ENCODE measurements at places on chromosomes 5 and 9.

DNA sequence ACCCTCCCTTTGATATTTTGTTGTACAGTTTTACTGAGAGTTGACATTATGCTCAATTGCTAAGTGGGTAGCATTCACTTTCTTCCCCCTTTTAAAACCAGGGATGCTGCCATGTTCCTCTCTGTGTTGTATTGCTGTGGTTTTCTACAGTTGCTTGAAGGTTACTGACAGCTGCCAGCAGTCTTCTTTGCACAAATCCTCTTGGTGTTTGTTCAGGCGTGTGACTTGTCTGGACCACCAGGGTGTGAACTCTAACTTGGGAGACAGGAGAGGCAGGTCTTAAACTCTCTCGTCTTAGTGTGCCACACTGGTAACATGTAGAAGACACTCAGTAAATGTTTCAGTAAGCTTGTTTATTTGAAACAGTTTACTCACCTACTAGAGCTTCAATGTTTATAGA is 25.1 kb downstream of the SLC44A1 start:
- no peaks in the 10 kb centered on the region for H3K36me3 ChIP-seq
- no peaks in the 10 kb centered on the region for H3K4me1 ChIP-seq
- H3K27me3 ChIP-seq: no peaks in the 10 kb centered on the region
- H3K27ac ChIP-seq: no peak overlapping the region
- no peak overlapping the region for H3K4me3 ChIP-seq

DNA sequence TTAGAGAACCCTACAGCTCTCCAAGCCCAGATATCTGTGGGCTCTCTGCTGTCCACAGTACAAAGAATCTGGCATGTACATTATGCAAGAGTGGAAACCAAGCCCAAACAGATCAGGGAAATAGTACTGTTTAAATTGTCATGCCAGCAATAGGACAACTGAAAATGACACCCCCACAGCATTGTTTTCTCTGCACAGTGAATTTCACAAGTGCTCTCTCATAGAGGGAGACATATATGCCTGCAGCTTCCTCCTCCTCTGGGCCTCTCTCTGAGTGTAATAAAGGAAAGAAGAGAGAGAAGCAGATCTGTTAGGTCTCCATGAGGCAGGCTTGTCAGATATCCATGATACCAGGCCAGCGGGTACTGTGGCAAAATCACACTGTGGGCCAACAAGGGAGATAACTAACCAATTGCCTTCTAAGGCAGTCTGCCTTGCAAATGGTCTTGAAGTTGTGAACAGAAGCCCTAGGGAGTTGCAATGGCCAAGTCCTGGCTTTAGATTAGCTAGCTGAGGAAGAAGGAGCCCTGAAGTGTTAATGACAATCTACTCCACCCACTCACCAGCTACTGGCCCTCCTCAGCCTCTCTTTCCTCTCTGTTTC is 54.4 kb upstream of the JMY start:
- no peaks in the 10 kb centered on the region for H3K36me3 ChIP-seq
- no peak for DNase-seq
- H3K4me3 ChIP-seq: no peak overlapping the region
- H3K27me3 ChIP-seq: no peaks in the 10 kb centered on the region

GRCh38 chr5:142057697-142058056 is 44.9 kb upstream of the GNPDA1 start:
- DNase-seq: no peak
- no peaks in the 10 kb centered on the region for H3K27me3 ChIP-seq
- H3K4me1 ChIP-seq: no peaks in the 10 kb centered on the region
- H3K4me3 ChIP-seq: no peak overlapping the region
- H3K36me3 ChIP-seq: no peaks in the 10 kb centered on the region

GRCh38 chr5:115949096-115949495 is 13.2 kb upstream of the LVRN start:
- DNase-seq: no peak
- no peaks in the 10 kb centered on the region for H3K27me3 ChIP-seq
- H3K36me3 ChIP-seq: no peaks in the 10 kb centered on the region
- H3K4me1 ChIP-seq: no peaks in the 10 kb centered on the region
- H3K27ac ChIP-seq: no peak overlapping the region

- peaks cover 29% of the 10 kb centered on the region for H3K4me1 ChIP-seq
- no peak for DNase-seq
- no peak overlapping the region for H3K4me3 ChIP-seq
- H3K27me3 ChIP-seq: no peaks in the 10 kb centered on the region
- H3K36me3 ChIP-seq: no peaks in the 10 kb centered on the region
- H3K27ac ChIP-seq: no peak overlapping the region
These were observed 62.1 kb downstream of the RXRA start for GRCh38 chr9:134388289-134388808.

- no peak overlapping the region for H3K27ac ChIP-seq
- H3K27me3 ChIP-seq: peaks cover 11% of the 10 kb centered on the region
- H3K4me3 ChIP-seq: no peak overlapping the region
- H3K36me3 ChIP-seq: no peaks in the 10 kb centered on the region
These were observed 1.9 kb upstream of the NKD2 start for GRCh38 chr5:1006656-1007071.

DNA sequence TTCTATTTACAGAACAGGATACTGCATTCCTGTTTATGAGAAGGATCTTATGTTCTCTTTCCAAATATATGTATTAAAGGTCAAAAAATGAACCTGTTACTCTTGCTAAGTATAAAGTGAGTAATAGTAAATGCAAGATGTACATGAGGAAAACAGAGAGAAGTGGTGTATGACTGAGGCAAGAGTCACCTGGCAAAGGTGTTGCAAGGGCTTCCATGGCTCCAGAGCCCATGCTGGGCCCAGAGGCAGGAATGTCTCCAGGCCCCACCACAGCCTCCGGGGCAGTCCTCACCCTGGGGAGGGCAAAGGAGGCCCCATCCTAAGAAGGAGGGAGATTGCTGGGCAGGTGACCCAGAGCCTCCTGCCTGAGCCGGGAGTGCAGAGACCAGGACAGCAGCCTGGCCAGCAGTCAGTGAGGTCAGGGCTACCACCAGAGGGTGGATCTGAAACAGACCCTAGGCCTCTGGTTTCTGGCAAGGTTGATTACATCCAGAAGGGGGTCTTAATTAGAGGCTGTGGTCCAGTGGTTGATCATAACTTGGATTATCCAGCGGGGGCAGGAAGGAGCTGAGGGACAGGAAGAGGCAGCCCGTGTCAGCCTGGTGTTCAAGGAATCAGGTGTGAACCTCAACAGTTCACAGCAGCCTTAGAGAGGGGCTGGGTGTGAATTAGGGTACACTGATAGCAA is 57.3 kb upstream of the CPLX2 start:
- H3K27ac ChIP-seq: no peak overlapping the region
- DNase-seq: no peak
- no peaks in the 10 kb centered on the region for H3K4me1 ChIP-seq
- H3K36me3 ChIP-seq: no peaks in the 10 kb centered on the region
- no peaks in the 10 kb centered on the region for H3K27me3 ChIP-seq
- no peak overlapping the region for H3K4me3 ChIP-seq

DNA sequence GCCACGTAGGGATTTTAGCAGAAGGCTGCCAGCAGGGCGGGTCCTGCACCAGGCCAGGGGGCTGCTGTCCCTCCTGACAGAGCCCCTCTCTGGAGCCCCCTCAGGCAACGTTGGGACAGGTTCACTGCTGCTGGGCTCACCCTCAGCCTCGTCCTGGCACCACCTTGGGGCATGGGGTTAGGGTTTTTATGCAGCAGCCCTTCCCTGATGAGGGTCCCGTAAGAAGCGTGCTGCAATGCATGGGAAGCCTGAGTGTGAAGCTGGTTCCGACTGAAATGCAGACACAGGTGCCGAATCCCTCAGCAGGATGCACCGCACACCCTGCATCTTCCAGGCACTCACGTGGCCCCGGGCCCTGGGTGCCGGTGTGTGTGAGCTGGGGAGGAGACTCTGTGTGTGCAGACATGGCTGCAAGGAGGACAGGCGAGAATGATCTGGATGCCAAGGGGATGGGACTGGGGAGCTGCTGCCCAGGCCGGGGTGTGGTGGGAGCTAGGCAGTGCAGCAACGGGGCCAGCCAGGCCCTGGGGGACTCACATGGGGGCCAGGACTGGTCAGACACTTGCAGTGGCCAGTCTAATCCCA is 27.1 kb downstream of the ZDHHC11B start:
- no peak for DNase-seq
- H3K4me1 ChIP-seq: no peaks in the 10 kb centered on the region
- H3K4me3 ChIP-seq: no peak overlapping the region
- H3K27ac ChIP-seq: no peak overlapping the region

DNA sequence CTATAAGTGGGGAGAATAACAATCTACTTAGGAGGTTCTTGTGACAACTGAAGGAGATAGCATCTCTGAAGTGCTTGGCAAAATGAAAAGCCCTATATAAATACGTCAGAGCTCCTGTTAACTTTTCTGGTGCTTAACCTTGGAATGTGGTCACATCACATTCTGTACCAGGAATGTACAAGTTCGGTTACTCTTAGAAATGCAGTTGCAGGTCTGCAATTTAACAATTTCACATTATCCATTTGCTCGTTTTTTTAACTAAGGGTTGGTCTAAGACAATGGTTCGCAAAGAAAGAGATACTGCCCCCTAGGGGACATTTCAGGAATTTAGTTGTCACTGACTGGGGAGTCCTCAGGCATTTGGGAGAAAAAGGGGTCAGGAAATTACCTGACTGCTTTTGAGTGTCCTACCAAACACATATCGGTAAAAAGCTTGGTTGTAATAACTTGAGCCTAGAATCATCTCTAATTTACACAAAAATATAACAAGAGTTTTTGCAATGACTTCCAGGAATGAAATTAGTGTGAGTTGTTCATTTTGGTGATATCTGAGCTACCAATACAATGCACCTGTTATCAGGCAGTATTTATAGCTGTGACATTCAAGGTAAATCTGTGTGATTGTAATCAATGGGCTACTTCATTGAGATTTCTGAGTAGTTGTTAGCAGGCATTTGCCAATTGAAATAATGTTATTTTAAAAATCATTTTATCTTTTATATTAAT is 5.4 kb upstream of the HBEGF start:
- H3K27ac ChIP-seq: no peak overlapping the region
- peaks cover 6% of the 10 kb centered on the region for H3K4me1 ChIP-seq
- DNase-seq: no peak

DNA sequence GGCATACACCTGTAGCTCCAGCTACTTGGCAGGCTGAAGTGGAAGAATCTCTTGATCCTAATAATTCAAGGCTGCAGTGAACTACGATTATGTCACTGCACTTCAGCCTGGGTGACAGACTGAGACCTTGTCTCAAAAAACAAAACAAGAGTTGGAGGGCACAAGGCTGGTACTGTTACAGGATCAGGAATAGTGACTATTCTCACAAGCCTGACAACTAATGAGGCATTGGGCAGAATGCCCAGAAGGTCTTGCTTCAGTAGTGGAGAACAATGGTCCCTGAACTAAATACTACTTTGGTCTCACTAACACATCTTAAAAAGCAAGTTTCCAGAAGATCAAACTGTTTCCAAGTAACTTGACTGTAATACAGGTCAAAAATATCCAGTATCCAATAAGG is 182.9 kb upstream of the RFX3 start:
- no peaks in the 10 kb centered on the region for H3K36me3 ChIP-seq
- no peaks in the 10 kb centered on the region for H3K4me1 ChIP-seq
- no peak overlapping the region for H3K4me3 ChIP-seq
- H3K27ac ChIP-seq: no peak overlapping the region
- H3K27me3 ChIP-seq: 0 out of 2 replicates have a peak, but pooled peaks cover 1% of the 10 kb centered on the region
- DNase-seq: peak; percentile 9

DNA sequence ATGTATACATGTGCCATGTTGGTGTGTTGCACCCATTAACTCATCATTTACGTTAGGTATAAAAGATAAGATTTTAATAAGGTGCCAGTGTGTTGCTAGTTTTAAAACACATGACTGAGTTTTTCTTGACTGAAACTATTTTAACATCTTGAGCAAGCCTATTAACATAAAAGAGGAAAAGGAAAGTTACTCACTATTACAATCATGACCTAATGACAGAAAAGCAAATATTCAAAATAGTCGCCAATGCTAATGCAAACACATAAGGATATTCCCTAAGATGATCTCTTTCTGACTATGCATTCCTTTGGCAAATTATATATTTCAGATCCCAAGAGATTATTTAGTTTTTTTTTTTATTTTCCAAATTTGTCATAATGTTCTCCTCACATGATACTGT is 5.8 kb upstream of the OR13C2 start:
- H3K4me1 ChIP-seq: no peaks in the 10 kb centered on the region
- DNase-seq: no peak
- no peaks in the 10 kb centered on the region for H3K27me3 ChIP-seq
- no peak overlapping the region for H3K27ac ChIP-seq

- no peak within 1 kb of the TSS for H3K27ac ChIP-seq
- H3K4me3 ChIP-seq: peak within 1 kb of the TSS; percentile 55
- H3K36me3 ChIP-seq: no peaks in the 10 kb centered on the region
- no peak for DNase-seq
These were observed at the start of gene FGF18 for GRCh38 chr5:171418982-171419687. TSS of gene FGF18 (plus strand) at chr5:171419647. CDS start at chr5:171420200, 553 bp downstream.

DNA sequence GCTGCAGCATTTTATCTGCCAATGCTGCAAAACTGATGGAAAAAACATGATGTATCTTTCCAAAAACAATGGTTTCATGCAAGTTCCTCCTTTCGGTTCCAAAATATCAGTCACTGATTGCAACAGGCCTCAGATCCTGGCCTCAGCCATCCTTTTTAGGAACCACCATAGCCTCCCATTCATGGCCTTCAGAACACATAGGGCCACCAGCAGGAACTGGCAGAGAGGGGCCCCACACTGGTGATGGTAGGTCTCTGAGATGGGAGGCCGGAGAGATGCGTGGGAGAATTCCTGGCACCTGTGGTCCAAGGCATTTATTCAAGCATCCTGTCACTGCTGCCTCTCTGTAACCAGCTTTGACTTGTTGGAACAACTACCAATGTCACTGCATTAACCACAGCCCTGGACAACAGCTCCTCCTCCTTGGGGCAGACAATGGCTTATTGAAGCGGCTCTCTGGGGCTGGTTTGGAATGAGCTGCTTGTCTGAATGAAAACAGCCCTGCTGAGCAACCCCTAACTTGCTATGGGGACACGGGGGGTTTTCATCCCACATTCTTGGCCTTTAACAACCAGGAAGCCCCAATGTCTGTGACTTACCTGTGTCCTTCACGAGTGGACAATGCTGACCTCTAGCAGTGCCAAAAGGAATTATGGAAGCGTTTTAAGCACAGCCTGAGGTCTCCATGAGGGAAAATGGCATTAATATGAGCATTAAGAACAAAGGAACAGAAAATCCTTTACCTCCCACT is 108.1 kb downstream of the LHFPL2 start:
- no peaks in the 10 kb centered on the region for H3K36me3 ChIP-seq
- H3K4me3 ChIP-seq: no peak overlapping the region
- no peak for DNase-seq
- H3K4me1 ChIP-seq: peaks cover 25% of the 10 kb centered on the region
- no peak overlapping the region for H3K27ac ChIP-seq

- H3K4me1 ChIP-seq: no peaks in the 10 kb centered on the region
- H3K27me3 ChIP-seq: no peaks in the 10 kb centered on the region
- no peak overlapping the region for H3K4me3 ChIP-seq
- no peak overlapping the region for H3K27ac ChIP-seq
- no peak for DNase-seq
These were observed 228.1 kb downstream of the FSTL4 start for GRCh38 chr5:133384120-133384855.

- no peak for DNase-seq
- H3K4me1 ChIP-seq: 0 out of 2 replicates have a peak, but pooled peaks cover 3% of the 10 kb centered on the region
- no peak overlapping the region for H3K4me3 ChIP-seq
- no peaks in the 10 kb centered on the region for H3K36me3 ChIP-seq
- H3K27ac ChIP-seq: no peak overlapping the region
- H3K27me3 ChIP-seq: no peaks in the 10 kb centered on the region
These were observed 62.1 kb downstream of the SNCAIP start for GRCh38 chr5:122374110-122374509.
